CD8-positive, alpha-beta memory T cell (primary cell): ENCODE measurements at places on chromosomes 2 and 18. TPM values are rescaled to one million over a fixed set of nuclear protein-coding genes. Genes with fewer than 3 reads are reported as not detected.
A peak's percentile ranks its signal among the peaks of the same experiment; 100 is the strongest.

- H3K27me3 ChIP-seq, result no peaks in the 10 kb centered on the region
- H3K4me3 ChIP-seq, result no peak overlapping the region
- H3K4me1 ChIP-seq, result no peaks in the 10 kb centered on the region
- no peaks in the 10 kb centered on the region for H3K36me3 ChIP-seq
- no peak overlapping the region for H3K27ac ChIP-seq
These were observed 307.8 kb downstream of the NDUFA10 start for GRCh38 chr2:239717319-239717675.

DNA sequence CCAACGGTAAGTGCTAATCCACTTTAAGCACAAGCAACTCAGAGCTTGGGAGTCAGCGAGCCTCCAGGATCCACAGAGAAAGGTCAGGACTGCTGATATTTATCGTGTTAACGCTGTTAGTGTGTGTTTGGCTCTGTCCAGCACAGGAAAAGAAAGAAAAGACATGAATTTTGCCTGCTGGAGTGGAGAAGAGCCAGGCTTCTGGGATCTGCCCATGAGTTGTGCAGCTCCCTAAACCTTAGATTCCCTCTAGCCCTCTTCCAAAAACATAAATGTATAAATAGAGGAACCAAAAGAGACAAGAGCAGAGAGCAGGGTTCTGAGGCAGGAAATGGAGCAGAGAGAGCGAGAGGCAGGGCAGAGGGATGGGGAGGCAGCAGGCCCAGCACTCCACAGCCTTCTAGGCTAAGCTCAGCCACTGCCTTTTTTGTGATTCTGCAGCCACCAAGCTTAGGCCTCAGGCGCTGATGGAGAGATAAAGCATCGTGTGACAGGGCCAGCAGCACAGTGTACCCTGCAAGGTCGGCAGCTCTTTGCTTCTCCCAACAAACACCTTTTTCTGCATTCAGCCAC lies 14.5 kb upstream of the MAT2A start:
- H3K27me3 ChIP-seq, result no peaks in the 10 kb centered on the region
- no peaks in the 10 kb centered on the region for H3K4me1 ChIP-seq
- no peak for DNase-seq
- peak overlapping the region; percentile 24 for H3K27ac ChIP-seq
- H3K4me3 ChIP-seq, result no peak overlapping the region

DNA sequence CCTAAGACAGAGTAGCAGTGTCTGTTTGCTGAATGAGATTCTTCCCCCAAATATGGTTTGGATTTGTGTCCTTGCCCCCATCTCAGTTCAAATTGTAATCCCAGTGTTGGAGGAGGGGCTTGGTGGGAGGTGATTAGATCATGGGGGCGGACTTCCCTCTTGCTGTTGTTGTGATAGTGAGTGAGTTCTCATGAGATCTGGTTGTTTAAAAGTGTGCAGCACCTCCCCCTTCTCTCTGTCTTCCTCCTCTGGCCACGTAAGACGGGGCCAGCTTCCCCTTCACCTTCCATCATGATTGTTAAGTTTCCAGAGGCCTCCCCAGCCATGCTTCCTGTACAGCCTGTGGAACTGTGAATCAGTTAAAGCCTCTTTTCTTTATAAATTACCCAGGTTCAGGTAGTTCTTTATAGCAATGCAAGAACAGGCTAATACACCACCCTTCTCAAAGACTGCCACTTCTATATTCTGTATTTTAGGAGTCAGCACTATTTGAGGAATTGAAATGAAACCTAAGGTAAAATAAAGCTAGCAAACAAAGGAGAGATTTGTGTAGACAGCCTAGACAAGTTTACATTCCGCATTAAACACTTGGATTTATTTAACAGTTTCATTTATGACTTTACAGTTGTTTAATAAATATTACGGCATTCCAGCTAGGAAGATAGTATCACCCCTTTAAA lies 21.6 kb downstream of the FBXO36 start:
- H3K36me3 ChIP-seq, result no peaks in the 10 kb centered on the region
- no peaks in the 10 kb centered on the region for H3K4me1 ChIP-seq
- DNase-seq, result no peak
- no peaks in the 10 kb centered on the region for H3K27me3 ChIP-seq
- no peak overlapping the region for H3K4me3 ChIP-seq
- H3K27ac ChIP-seq, result no peak overlapping the region

- no peak overlapping the region for H3K4me3 ChIP-seq
- no peaks in the 10 kb centered on the region for H3K36me3 ChIP-seq
- DNase-seq, result no peak
- H3K4me1 ChIP-seq, result no peaks in the 10 kb centered on the region
- no peaks in the 10 kb centered on the region for H3K27me3 ChIP-seq
These were observed 118.9 kb downstream of the TMEM182 start for GRCh38 chr2:102880731-102881130.

GRCh38 chr2:2646433-2647051 lies 315.5 kb upstream of the MYT1L start:
- no peaks in the 10 kb centered on the region for H3K36me3 ChIP-seq
- no peak overlapping the region for H3K27ac ChIP-seq
- no peak overlapping the region for H3K4me3 ChIP-seq
- no peaks in the 10 kb centered on the region for H3K27me3 ChIP-seq

DNA sequence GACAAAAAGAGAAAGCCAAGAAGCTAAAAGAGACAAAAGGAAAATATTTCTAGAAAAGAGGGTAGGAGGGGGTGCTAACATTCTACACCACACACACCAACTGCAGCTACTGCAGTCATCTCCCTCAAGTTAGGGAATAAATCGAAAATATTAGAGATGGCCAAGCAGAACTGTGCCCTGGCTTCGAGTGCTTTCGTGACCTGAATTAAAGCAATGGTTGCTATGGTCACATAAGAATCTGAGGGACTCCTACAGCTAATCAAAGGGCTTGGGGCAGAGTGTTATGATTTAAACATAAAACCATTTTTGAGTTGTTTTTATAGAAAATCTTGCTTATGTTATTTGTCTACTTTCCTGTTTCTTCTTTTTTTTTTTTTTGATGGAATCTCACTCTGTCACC lies 159.6 kb upstream of the HNRNPA3 start:
- DNase-seq, result no peak
- H3K4me1 ChIP-seq, result no peaks in the 10 kb centered on the region
- H3K4me3 ChIP-seq, result no peak overlapping the region
- H3K27me3 ChIP-seq, result no peaks in the 10 kb centered on the region
- no peak overlapping the region for H3K27ac ChIP-seq

DNA sequence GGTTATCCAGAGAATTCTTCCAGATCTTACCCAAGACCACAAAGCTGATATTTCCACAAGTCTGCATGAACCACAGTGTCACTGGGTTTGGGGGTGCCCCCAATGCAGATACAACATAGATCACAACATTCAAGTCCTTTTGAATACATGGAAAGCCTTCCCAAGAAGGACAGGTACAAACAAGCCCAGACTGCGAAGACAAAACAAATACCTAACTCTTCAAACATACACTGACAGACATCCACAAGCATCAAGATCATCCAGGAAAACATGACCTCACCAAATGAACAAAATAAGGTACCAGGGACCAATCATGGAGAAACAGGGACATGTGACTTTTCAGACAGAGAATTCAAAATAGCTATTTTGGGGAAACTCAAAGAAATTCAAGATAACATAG lies 93.1 kb downstream of the MDH1 start:
- H3K4me1 ChIP-seq, result no peaks in the 10 kb centered on the region
- no peaks in the 10 kb centered on the region for H3K36me3 ChIP-seq
- no peaks in the 10 kb centered on the region for H3K27me3 ChIP-seq
- H3K4me3 ChIP-seq, result no peak overlapping the region

GRCh38 chr2:241272303-241273209 lies 42.9 kb downstream of the HDLBP start:
- peak; percentile 38 for DNase-seq
- H3K4me1 ChIP-seq, result peaks cover 21% of the 10 kb centered on the region
- H3K27ac ChIP-seq, result no peak overlapping the region
- no peaks in the 10 kb centered on the region for H3K27me3 ChIP-seq

DNA sequence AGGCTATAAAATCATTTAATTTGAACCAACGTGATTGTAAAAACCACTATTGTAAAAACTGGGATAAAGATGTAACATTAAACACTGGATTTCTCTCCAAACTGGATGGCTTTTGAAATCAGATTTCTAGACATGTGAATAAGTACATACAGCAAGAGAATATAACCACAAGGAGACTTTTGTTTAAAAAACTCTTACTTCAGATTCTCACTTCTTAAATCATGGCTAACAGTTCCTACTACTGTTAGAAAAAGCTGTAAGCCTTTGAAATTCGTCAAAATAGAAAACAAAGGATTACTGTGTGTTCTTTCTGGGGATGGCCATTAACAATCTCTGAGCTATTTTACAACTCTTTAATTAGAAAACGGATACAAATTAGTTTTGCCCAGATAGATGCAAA lies 39.4 kb upstream of the SH3BP4 start:
- H3K27me3 ChIP-seq, result no peaks in the 10 kb centered on the region
- no peak overlapping the region for H3K27ac ChIP-seq
- H3K4me3 ChIP-seq, result no peak overlapping the region

GRCh38 chr2:139438478-139438877 lies 658.3 kb upstream of the NXPH2 start:
- no peak overlapping the region for H3K27ac ChIP-seq
- H3K36me3 ChIP-seq, result no peaks in the 10 kb centered on the region
- no peak for DNase-seq
- H3K4me1 ChIP-seq, result no peaks in the 10 kb centered on the region
- no peaks in the 10 kb centered on the region for H3K27me3 ChIP-seq

DNA sequence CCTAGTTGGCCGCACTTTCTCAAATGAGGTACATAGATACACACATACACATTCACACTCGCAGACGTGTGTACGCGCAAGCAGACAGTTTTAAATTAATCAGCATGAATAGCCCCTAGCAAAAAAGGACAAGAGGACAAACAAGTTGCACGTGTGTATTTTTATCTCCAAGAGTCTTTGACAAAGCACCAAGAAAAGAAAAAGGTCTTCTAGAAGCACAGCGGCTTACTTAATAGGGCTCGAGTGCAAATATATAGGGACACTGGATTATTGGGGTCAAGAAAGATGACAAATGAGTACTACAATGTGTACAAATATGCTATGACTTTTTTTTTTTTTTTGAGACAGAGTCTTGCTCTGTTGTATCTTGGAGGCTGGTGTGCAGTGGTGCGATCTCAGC lies 1.7 kb upstream of the BCL2 start:
- H3K27me3 ChIP-seq, result no peaks in the 10 kb centered on the region
- DNase-seq, result no peak
- no peaks in the 10 kb centered on the region for H3K36me3 ChIP-seq
- H3K4me1 ChIP-seq, result peaks cover 6% of the 10 kb centered on the region
- H3K4me3 ChIP-seq, result no peak overlapping the region

GRCh38 chr2:42979416-42979869 lies 187.1 kb upstream of the HAAO start:
- H3K4me1 ChIP-seq, result no peaks in the 10 kb centered on the region
- no peaks in the 10 kb centered on the region for H3K27me3 ChIP-seq
- H3K4me3 ChIP-seq, result no peak overlapping the region
- DNase-seq, result no peak
- no peak overlapping the region for H3K27ac ChIP-seq
- no peaks in the 10 kb centered on the region for H3K36me3 ChIP-seq

- no peaks in the 10 kb centered on the region for H3K27me3 ChIP-seq
- no peak overlapping the region for H3K27ac ChIP-seq
- H3K4me3 ChIP-seq, result no peak overlapping the region
These were observed 36.6 kb downstream of the GLI2 start for GRCh38 chr2:120772261-120772660.

GRCh38 chr18:79507546-79508480 lies 112.1 kb downstream of the NFATC1 start:
- no peaks in the 10 kb centered on the region for H3K36me3 ChIP-seq
- H3K4me1 ChIP-seq, result peaks cover 40% of the 10 kb centered on the region
- peak overlapping the region; percentile 43 for H3K4me3 ChIP-seq

- H3K27ac ChIP-seq, result no peak overlapping the region
- no peaks in the 10 kb centered on the region for H3K36me3 ChIP-seq
- no peak overlapping the region for H3K4me3 ChIP-seq
- no peak for DNase-seq
- H3K27me3 ChIP-seq, result no peaks in the 10 kb centered on the region
These were observed 176.1 kb upstream of the DLGAP1 start for GRCh38 chr18:4631239-4631638.

DNA sequence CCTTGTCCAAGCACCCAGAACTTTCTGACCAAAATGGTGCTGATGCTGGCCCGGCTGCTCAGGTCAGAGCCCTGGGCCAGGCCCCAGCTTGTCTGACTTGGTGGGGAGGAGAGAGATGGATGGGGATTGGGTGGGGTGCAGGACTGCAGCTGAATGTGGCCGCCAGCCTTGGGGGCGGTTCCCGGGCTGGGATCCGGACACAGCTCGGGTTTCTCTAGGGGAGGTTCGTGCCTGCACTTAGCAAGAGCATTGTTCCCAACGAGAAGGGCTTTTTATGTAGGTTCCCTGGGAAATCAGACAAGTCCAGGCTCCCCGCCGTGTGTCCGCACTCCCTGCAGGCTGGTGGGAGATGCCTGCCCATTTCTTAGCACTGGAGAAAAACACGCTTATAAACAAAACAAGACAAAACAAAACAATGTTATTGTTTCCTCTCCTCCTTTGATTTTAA lies 50.5 kb upstream of the HS6ST1 start:
- H3K4me3 ChIP-seq, result no peak overlapping the region
- H3K27ac ChIP-seq, result no peak overlapping the region
- DNase-seq, result no peak
- H3K4me1 ChIP-seq, result peaks cover 16% of the 10 kb centered on the region
- H3K36me3 ChIP-seq, result no peaks in the 10 kb centered on the region

GRCh38 chr2:110725859-110726258 lies 6.5 kb upstream of the ACOXL start:
- no peak overlapping the region for H3K27ac ChIP-seq
- H3K27me3 ChIP-seq, result no peaks in the 10 kb centered on the region
- no peak overlapping the region for H3K4me3 ChIP-seq
- H3K36me3 ChIP-seq, result no peaks in the 10 kb centered on the region
- no peaks in the 10 kb centered on the region for H3K4me1 ChIP-seq

GRCh38 chr18:10681581-10682367 lies 155.9 kb downstream of the NAPG start:
- H3K27ac ChIP-seq, result no peak overlapping the region
- no peak overlapping the region for H3K4me3 ChIP-seq
- no peaks in the 10 kb centered on the region for H3K4me1 ChIP-seq
- no peak for DNase-seq
- H3K27me3 ChIP-seq, result no peaks in the 10 kb centered on the region
- no peaks in the 10 kb centered on the region for H3K36me3 ChIP-seq

DNA sequence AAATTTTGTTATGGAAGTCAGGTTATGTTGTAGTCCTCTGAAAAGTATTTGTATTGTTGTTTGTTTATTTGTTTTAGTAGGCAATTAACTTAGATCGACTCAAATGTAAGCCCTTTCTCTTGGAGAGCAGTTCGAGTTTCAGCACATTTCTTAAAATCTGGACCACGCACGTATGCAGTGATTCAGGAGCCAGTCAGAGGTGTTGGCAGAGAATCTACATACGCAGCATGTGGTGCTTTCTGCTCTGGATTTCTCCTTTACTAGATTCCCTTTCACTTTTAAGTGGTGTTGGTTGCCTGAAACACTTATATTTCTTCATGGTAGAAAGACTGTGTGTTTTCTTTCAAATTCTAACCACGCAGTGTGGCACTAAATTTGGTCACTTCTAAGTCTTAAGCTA lies 773.9 kb upstream of the LRATD1 start:
- no peaks in the 10 kb centered on the region for H3K36me3 ChIP-seq
- H3K27me3 ChIP-seq, result no peaks in the 10 kb centered on the region
- no peak overlapping the region for H3K4me3 ChIP-seq
- H3K4me1 ChIP-seq, result no peaks in the 10 kb centered on the region

The DHRS9 gene
- total RNA-seq, result 0.37 TPM

The C2orf78 gene
- not detected for total RNA-seq

The MYCN gene
- total RNA-seq, result not detected

The ERMN gene
- total RNA-seq, result 0.42 TPM

The ILKAP gene
- 61.9 TPM for total RNA-seq

The ECEL1 gene
- total RNA-seq, result not detected

The PLEK gene
- 23.0 TPM for total RNA-seq

The TCF4 gene
- total RNA-seq, result 0.18 TPM

The EPG5 gene
- total RNA-seq, result 18.1 TPM
